Spleen (tissue), 13 donors: ENCODE measurements at places on chromosomes 7 and 10.

DNA sequence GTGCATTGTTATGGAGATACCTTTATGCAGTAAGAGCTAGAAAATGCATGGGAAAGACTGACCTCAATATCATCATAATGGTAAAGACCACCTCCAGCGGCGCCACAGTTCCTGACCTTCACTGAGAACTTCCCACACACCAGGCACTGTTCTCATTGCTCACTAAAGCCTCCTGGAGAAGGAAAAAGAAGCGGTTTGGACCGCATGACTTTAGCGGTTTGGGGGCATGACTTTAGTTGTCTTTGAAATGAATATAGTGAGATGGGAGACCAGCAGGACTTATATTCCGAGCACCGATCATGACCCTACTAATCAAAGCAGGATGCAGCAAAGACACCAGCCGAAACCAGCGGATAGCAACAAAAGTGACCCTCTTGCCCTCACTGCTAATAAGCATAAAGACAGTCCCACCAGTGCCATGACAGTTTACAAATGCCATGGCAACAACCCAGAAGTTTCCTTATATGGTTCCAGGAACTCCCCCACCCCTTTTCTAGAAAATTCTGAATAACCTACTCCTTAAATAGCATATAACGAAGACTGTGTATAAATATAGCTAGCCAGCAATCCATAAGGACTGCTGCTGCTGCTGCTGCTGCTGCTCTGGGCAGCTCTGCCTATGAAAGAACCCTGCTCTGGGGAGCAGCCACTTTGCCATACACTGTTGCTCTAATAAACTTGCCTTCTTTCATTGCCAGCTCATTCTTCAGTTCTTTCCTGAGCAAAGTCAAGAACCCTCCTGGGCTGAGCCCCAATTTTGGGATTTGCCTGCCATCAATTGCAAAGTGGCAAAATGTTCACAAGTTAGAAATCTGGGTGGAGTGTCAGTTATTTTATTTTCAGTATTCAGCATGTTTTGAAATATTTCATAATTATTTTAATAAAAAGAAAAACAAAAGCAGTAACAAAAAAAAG lies 694.1 kb downstream of the SUGCT start:
- DNase-seq = no peak

DNA sequence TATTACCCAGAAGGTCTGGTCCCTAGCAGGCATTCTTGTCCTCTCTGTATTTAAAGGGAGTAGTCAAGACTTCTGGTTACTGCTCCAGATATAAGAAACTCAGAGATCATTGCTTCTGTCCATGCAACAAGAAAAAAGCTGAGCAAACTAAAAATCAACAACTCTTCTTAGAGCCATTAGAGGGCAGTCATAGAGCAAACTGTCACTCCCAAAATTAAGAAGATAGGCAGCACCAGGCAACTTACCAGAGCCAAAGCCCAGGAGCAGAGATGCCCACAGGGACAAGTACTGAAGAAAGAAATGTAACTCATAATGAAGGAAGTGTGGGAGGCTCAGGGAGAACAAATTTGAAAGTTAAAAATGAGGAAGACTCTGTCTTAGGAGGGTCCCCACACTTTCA lies 472.9 kb upstream of the COBL start:
- DNase-seq = no peak

GRCh38 chr7:111990643-111991042 lies 215.6 kb downstream of the DOCK4 start:
- DNase-seq = no peak

DNA sequence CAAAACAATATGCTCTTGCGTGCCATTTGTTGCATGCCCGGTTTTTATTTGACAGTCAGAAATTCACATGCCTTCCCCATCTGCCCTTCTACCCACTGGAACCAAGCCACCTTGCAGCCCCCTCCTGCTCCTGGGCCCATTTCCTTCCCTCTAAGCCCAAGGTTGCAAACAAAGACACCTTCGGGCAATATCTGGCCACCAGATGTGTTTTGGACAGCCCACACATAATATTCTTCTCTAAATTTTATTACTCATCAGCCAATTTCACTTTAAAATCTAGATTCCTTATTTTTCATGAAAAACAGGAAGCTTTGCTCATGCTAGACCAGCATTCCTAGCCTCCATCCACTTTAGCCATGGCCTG lies 18.2 kb upstream of the C10orf105 start:
- DNase-seq = no peak

- DNase-seq = no peak
Observed at GRCh38 chr7:131124001-131124629, 203.6 kb upstream of the MKLN1 start.

DNA sequence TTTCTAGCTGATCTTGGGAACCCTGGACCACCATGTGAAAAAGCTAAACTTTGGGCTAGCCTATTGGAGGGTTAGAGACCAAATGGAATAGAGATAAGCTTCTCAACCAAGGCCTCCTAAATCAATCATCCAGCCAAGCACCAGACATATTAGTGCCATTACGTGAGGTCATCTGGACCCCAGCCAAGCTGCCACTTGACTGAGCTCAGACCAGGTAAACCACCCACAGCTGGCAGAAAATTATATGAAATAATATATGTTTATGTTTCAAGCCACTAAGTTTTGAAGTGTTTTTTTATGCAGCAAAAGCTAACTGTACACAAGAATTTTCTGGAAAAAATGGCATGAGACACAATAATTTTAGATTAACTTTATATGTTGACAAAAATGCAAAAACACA lies 82.6 kb upstream of the PCGF5 start:
- no peak for DNase-seq

DNA sequence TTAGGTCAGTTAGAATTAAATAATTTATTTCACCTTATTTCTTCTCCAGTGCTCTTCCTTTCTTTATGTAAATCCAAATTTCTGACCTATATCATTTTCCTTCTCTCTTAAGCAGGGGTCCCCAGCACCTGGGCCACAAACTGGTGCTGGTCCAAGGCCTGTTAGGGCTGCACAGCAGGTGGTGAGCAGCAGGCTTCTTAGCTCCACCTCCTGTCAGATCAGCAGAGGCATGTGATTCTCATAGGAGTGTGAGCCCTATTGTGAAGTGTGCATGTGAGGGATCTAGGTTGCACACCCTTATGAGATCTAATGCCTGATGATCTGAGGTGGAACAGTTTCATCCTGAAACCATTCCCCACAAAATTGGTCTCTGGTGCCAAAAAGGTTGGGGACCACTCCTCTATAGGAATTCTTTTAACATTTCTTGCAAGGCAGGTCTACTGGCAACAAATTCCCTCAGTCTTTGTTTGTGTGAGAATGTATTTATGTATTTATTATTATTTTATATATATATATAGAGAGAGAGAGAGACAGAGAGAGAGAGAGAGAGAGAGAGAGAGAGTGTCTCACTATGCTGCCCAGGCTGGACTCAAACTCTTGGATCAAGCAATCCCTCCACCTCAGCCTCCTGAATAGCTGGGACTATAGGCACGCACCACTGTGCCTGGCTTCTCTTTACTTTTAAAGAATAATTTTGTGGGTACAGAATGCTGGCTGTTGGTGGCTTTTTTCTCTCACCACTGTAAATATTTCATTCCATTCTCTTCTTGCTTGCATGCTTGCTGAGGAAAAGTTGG lies 4.3 kb upstream of the ABCC2 start:
- no peak for DNase-seq
